Esophagus squamous epithelium (tissue), 5 donors: ENCODE measurements at places on chromosomes 13 and 19.

- DNase-seq: no peak
These were observed 7.2 kb downstream of the ABCA7 start for GRCh38 chr19:1046836-1047695.

DNA sequence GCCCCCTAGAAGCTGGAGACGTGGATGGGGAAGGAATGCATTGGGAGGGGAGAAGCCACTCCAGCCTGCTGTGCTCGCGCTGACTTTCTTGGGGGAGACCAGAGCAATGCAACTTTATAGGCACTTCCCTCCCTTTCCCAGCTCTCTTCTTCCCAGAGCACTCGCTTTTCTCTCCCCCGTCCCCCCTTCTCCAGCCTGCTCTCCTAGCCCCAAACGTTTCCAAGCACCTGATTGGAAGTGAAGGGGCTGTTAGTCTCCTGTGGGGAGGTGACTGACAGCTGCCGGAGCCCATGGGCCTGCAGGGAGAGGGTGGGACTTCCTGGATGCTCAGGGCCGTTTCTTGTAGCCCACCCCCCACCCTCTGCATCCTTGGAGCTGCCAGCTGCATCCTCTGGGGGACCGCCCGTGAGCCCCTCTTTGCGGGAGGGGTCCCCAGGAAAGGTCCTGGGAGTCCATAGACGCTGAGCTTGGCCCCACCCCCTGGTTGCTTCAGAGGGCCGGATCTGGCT lies 2.5 kb downstream of the HDGFL2 start:
- DNase-seq: no peak

- no peak for DNase-seq
These were observed 19.3 kb downstream of the ZNF574 start for GRCh38 chr19:42095142-42095813.

GRCh38 chr19:47542030-47542475 lies 27.2 kb upstream of the NAPA start:
- no peak for DNase-seq

- DNase-seq: no peak
These were observed 9.5 kb downstream of the STOML3 start for GRCh38 chr13:38981096-38981495.

GRCh38 chr13:20424949-20425348 lies 100.7 kb downstream of the CRYL1 start:
- no peak for DNase-seq

DNA sequence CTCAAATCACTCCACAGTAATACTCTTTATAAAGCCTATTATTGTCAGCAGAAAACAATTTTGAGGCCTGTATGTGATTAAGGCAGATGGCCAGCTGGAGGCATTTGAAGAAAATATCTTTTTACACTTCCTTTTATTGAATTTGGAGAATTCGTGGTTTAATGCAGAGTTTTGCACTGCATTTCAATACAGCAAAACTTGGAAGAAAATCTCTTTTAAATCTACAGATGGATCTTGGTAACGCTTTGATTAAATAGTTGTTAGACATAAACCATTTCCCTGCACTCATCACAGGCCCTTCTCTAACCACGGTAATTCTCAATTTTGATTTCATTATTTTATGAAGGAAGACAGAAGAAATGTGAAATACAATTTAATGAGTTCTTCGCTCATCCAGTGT lies 185.7 kb downstream of the RFC3 start:
- no peak for DNase-seq

DNA sequence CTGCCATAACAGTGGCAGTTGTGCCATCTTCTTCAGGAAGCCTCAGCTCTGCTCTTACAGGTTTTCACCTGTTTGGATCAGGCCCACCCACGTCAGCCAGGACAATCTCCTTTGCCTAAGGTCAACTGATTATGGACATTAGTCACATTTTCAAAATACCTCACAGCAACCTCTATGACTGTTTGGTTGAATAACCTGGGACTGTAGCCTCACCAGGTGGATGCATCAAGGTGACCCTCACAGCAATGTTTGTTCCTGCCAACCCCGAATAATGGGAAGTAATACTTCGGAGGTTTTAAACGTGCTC lies 17.2 kb upstream of the ATP12A start:
- no peak for DNase-seq

GRCh38 chr13:84571264-84571663 lies 689.0 kb upstream of the SLITRK1 start:
- no peak for DNase-seq

GRCh38 chr13:103371271-103371670 lies 305.1 kb upstream of the SLC10A2 start:
- DNase-seq: no peak

DNA sequence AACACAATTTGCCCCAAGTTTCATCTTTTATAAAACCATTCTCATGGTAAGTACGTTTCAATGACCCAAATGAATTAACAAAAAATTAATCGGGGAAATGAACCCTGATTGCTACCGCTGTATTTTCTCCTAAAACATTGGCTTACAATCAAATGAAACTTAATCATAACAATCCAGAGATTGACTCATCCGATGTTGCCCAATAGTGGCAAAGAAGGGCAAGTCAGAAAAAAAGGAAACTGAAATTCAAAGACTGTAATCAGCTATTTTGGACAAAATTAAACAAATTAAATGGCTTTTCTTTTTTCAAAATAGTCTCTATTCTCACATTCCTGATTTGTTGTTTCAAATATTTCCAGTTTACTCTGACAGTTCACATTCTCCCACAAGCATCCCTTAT lies 3.9 kb upstream of the ACOD1 start:
- DNase-seq: no peak

GRCh38 chr13:112783978-112784371 lies 94.1 kb downstream of the ATP11A start:
- DNase-seq: no peak

- DNase-seq: no peak
These were observed 1886.1 kb downstream of the PCDH9 start for GRCh38 chr13:65343898-65344663.

DNA sequence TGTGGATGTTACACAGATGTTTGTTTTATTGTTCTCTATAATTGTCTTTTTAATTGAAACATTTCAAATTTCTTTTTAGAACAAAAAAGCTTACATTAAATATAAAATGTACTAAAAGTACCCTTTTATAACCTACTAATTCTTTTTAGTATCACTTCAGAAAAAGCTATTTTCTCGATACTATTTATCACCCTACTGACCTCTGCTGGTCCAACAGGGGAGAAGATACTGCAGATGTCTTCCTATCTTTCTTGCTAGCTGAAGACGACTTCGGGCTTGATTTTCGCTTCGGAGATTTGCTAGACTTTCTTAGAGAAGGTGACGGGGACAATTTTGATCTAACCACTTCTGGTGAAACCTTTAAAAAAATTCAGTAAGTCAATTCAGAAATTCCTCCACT lies 42.4 kb downstream of the ZC3H13 start:
- no peak for DNase-seq

- DNase-seq: no peak
These were observed 48.3 kb downstream of the LATS2 start for GRCh38 chr13:21012841-21013681.

GRCh38 chr13:111114362-111115060 lies 599 bp upstream of the ARHGEF7 start:
- DNase-seq: no peak

GRCh38 chr19:15291089-15291488 lies 41.2 kb downstream of the BRD4 start:
- no peak for DNase-seq
